ENCODE measurements at places on chromosomes 5 and 9.

- DNase-seq = no peak
Observed at GRCh38 chr5:74974451-74975091, 77.8 kb downstream of the GCNT4 start.

DNA sequence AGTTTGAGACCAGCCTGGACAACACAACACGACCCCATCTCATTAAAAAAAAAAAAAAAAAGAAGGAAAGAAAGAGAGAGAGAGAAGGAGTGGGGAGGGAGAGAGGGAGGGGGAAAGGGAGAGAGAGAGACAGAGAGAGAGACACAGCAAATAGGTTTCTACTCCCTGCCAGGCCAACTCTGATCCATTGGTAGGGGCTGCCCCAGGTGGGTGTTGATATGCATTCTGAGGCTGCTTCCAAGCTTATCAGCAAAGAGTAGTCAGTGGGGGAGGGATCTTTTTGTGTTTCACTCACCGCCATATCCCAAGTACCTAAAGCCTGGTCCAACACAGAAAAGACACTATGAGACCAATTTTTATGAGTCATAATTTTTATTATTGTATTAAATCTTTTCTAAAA, 57.0 kb upstream of the SAP30L start:
- DNase-seq = no peak

GRCh38 chr5:81794226-81794625, 43.3 kb upstream of the SSBP2 start:
- no peak for DNase-seq

DNA sequence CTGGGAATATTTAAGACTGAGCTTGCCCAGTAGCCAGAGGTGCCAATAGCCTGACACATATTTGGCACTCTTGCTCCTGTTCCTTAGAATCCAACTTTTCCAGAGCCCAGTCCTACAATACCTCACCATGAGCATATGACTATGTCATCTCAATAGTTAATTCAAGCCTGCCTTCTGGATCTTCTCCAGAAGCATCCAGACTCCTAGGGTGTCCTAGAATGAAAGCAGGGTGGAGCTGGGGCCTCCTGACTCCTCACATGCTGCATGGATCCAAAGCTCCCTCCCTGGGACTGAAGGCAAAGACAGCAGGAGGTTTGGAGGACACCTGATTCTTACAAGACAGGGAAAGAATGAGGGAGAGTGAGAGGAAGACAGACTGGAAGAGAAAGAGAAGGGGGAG, 37.9 kb downstream of the SH3TC2 start:
- DNase-seq = no peak

GRCh38 chr5:159187719-159188118, 21.6 kb downstream of the RNF145 start:
- no peak for DNase-seq

DNA sequence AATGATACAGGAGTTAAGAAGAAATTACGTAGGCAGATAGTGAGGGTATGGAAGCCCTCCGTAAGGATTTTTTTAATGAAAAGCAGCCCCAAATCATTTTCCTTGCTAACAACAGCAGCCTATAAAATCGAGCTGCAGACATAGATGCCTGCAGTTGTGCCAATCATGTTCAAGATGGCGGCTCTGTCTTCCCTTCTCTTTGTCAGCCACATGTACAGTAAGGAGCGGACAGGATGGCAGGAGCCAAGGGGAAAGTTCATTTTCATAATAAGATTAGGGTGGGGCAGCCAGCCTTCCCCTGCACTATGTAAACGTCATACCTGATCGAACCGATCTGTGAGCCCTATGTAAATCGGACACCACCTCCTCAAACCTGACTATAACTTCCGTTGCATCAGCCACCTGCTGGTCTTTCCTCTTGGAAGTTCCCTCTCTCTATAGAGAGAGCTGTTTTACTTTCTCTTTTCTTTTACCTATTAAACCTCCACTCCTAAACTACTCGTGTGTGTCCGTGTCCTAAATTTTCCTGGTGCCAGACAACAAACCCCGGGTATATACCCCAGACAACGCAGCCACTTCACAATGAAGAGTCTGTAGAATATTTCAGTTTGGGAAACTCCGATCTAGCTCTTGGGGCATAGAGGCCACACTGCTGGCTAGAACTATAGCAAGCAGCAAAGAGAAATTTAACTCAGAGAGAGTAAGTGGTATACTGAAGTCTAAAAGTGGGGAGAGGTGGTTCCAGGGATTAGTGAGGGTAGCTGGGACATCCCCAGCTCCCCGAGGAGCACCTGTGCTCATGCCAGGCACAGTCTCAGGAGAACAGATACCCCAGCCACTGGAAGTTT, 20.8 kb upstream of the SLC24A2 start:
- DNase-seq = no peak

- DNase-seq = no peak
Observed at GRCh38 chr9:136717399-136717798, 5.0 kb downstream of the DIPK1B start.

GRCh38 chr5:133128066-133128465, 76.3 kb downstream of the HSPA4 start:
- DNase-seq = no peak

- no peak for DNase-seq
Observed at GRCh38 chr5:15487228-15487627, 12.8 kb upstream of the FBXL7 start.

DNA sequence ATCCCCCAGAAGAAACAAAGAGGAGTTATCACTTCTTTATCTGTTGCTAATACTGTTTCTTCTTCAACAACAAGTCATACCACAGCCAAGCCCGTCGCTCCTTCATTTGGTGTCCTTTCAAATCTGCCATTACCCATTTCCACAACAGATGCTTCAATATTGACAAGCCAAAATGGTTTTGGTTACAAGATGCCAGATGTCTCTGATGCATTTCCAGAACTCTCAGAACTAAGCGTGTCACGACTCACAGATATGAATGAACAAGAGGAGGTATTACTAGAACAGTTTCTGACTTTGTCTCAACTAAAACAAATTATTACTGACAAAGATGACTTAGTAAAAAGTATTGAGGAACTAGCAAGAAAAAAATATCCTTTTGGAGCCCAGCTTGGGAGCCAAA, 16.0 kb upstream of the HAND1 start:
- no peak for DNase-seq

- no peak for DNase-seq
Observed at GRCh38 chr5:168667301-168667840, 88.2 kb upstream of the PANK3 start.

DNA sequence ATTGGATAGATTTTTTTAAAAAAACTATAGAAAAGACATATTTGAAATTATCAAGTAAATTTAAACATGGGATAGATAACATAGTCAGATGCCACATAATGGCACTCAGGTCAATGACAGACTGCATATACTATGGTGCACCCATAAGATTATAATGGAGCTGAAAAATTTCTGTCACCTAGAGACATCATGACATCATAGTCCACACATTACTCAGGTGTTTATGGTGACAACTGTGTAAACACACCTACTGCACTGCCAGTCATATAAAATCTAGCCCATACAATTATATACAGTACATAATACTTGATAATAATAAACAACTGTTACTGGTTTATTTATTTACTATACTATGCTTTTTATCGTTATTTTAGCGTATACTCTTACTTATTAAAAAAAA, 58.6 kb downstream of the CPLANE1 start:
- no peak for DNase-seq

DNA sequence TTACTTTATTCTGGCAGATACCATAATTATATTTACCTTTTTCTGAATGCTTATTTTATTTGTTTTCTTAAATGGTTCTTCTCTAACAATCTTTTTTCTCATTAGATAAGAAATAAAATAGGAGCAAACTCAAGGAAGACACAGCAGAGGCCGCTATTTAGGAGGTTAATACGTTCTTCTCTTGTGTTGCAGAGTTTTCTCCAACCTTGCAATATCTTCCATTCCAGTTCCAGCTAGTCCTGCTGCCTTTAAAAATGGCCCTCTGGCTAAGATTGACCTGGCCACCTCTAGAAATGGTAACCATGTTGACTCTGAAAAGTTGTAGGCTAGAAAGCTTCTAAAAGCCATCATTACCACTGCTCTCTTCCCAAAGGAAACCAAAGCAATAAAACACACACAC, 718.8 kb downstream of the MAT2B start:
- DNase-seq = no peak

DNA sequence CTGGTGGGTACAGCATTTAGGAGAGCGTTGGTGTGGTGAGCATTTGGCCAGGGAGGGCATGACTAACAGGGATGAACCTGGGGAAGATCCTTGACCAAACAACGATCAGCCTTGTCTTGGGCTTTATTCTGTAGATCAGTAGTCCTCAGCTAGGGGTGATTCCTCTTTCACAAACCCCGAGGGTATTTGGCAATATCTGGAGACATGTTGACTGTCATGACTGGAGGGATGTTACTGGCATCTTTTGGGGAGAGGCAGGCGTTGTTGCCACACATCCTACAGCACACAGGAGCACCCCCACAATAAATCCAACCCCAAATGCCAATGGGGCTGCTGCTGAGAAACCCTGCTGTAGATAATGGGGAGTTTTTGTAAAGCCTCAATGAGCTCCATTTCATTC, 43.9 kb downstream of the OSTF1 start:
- no peak for DNase-seq

Measured in nucleus accumbens (tissue), 56 donors.